Inflammatory macrophage treated with lipopolysaccharide for 4 hours (primary cell): ENCODE measurements at places on chromosomes 12 and 14.

GRCh38 chr12:128458301-128458974 lies 191.5 kb downstream of the TMEM132C start:
- DNase-seq = no peak

GRCh38 chr12:93766796-93767523 lies 89.8 kb downstream of the CRADD start:
- DNase-seq = peak; percentile 79

DNA sequence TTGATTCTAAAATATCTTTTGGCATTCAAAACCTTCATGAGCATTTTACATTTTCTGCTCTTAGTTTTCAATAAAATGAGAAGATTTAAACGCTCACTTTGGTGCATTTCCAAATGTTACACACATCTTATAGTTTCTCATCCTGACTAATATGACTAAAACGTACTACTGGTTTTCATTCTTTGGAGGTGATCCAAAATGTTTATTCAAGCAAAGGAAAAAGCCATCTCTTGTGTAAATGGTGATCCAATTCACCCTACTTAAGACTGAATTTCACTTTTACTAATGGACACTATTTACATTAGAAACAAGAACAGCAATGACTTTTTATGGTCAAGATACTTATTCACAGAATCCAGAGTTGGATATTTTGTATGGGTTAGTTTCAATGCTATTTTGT lies 86.6 kb downstream of the KITLG start:
- DNase-seq = no peak

- DNase-seq = no peak
These were observed 331.4 kb downstream of the TMTC2 start for GRCh38 chr12:83018088-83018487.

GRCh38 chr12:121592320-121592719 lies 11.5 kb upstream of the KDM2B start:
- no peak for DNase-seq

DNA sequence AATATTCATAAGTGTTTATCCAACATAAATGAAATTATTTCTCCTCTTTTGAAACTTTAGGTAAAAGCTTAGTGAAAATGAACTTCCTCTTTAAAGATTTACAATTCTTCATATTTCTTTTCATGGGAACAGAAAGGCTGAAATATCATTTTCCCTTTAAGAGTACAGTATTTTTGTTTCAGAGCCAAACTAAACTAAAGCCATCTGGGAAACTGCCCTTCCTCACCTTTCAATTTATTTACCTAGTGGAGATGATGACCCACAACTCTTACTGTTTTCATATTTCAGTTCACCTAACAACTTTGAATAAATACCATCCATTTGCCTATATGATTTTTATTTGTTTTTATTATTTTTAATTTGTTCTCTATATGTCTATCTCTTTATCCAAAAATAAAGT lies 105.4 kb downstream of the ALX1 start:
- DNase-seq = no peak

- DNase-seq = no peak
These were observed 20.4 kb downstream of the CCDC88C start for GRCh38 chr14:91396959-91397815.

- no peak for DNase-seq
These were observed 51.9 kb downstream of the PRMT8 start for GRCh38 chr12:3542911-3543310.

DNA sequence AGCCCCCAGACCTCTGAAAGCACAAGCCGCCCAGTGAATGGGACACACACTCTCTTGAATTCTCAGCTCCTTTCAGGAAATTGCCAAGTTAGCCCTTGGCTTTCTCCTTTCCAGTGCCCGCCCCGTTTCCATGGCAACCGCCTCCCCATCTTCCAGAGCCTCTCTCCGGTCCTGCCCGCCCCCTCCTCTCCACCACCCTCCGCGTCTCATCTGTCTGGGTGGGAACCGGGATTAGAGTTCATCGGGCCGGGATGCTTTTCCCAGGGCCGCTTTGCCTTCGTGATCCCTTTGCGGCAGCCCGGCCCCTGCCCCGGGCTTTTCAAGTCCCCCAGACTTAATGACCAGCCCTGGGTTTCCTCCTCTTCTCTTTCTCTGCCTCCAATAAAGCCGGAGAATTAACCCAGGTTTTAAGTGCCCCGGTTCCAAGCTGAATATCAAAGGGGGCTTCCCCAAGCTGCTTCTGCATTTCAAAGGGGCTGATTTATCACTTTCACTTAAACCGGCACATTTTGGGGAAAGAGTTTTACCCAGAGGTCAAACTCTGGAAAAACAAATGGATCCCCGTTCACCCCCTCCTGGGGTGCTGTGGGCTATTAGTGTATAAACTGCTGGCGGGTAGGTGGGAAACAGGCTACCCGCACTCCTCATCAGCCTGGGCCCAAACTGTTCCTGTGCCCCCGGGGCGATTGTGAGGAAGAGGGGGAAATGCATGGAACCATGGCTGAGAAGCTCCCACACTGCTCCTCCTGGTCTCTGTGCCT lies 101.7 kb downstream of the ZFP36L1 start:
- DNase-seq = no peak

DNA sequence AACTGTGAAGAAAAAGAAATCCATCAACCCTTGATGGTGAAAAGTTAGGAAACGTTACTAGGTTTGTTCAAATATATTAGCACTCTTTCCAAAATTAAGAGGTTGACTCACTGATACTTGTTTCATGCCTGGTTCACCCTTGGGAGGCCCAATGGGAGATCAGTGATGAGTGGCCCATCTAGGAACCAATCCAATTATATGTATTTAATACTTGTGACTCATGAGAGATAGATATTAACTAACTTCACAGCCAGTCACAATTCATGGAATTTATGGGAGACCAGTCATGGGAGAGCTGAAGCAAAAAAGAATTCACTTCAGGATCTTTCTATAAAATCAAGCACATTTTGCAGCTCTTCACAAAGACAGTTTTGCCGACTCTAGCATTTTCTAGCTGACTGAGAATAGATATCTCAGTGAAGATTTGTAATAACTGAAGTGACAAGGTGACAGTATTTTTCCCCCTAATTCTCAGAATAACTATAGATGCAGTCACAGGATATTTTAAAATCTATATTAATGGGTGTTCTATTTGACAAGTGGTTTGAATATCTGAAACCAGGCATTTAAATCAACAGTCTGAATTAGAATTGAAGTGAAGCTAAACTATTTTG lies 230.2 kb downstream of the EPS8 start:
- no peak for DNase-seq

- DNase-seq = no peak
These were observed 65.3 kb downstream of the PRIMA1 start for GRCh38 chr14:93723001-93723400.

GRCh38 chr12:22333713-22334409 lies 646 bp downstream of the ST8SIA1 start:
- no peak for DNase-seq

GRCh38 chr14:103281496-103282231 lies 52.4 kb upstream of the EIF5 start:
- peak; percentile 64 for DNase-seq

DNA sequence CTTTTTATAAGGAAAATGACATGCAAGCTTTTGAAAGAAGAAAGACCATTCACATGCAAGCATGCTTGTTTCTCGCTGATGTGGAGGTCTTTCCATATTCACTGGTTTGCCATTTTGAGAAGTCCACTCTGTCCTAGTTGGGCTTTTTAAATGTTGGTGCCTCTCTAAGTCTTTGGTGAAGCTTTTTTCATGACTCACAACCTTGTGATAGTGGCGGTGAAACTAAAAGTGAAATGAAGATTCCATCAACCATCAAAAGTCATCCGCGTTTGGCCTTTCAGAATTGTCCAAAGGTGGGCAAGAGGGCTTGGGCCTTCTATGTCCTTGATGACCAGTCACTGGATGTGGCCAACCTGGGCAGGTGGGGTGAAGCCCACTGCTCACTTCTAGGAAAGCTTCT lies 4.3 kb downstream of the LRRC74A start:
- DNase-seq = peak; percentile 89

DNA sequence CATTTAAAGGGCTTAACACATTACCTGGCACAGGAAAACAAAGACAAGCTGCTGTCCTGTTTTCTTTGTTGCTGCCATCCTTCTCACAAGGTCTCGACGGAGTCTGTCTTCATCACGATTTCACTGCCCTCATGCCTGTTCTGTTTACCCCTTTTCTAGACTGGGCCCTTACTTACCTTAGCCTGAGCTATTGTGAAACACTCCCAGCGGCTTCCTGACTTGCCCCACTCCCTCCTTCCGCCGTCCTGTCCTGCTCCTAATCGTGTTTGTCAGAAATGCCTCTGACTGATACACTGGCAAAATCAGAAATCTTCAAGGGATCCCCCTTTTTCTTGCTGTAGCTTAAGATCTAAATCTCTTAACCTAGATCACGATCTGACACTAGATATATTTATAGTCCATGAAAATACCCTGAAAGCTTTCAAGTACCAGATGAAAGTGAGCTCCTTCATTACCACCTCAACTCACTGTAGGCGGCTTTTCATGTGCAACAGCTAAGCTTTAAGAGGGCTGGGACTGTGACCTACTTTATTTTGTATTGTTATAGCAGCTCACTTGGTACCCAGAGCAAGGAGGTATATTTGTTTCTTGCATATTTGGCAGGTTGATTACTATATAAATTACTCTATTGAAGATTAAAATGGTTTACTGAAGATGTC lies 32.1 kb downstream of the TECPR2 start:
- no peak for DNase-seq

DNA sequence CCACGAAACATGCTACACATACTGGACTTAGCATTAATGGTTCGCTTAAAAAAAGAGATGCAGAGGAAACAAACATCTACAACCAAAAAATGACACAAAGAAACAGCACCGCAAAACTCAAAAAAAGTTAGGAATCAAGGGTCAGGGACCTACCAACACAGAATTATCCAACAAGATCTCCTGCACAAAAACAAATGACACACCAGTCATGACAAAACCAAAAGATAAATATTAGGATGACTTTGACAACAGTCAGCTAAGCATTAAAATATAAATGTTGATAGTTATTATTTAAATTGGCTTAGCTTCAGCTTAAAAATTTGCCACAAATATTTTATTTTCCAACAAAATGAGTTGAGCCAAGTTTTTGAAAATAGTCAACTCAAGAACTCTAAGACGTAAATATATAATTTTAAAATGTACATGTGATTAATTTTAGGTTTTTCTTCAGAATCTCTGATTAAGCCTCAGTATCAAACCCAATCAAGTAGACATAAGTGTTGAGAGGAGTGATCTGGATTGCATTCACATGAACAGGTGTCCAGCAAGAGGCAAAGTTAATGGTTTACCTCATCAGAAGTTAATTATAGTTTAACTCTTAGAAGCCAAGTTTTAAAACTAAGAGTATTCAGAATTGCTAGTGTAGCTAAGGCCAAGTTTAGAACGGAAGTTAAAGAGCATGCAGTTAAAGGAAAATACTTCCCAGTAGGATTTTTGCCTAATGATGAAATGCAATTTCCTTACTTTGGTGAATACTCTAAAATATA lies 79.9 kb downstream of the HEATR5A start:
- DNase-seq = no peak

- no peak for DNase-seq
These were observed 39.5 kb downstream of the C14orf132 start for GRCh38 chr14:96078625-96079016.

GRCh38 chr14:50756300-50756699 lies 74.7 kb downstream of the NIN start:
- peak; percentile 49 for DNase-seq

DNA sequence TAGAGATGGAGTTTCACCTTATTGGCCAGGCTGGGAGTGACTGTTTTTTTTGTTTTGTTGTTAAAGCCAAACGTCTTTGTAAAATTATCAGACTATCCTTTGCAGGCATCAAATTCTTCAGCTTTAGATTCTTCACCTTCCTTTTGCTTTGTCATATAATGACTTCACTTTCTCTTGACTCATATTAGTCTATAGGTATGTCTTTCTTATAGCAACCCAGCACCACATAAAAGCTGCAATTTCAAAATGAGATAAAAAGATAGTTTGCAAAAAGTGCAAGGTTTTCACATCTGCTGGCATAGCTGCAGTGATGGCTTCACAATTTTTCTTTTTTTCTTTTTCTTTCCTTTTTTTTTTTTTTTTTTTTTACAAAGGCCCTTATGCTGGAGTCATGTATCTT lies 39.2 kb downstream of the COX16 start:
- DNase-seq = no peak

DNA sequence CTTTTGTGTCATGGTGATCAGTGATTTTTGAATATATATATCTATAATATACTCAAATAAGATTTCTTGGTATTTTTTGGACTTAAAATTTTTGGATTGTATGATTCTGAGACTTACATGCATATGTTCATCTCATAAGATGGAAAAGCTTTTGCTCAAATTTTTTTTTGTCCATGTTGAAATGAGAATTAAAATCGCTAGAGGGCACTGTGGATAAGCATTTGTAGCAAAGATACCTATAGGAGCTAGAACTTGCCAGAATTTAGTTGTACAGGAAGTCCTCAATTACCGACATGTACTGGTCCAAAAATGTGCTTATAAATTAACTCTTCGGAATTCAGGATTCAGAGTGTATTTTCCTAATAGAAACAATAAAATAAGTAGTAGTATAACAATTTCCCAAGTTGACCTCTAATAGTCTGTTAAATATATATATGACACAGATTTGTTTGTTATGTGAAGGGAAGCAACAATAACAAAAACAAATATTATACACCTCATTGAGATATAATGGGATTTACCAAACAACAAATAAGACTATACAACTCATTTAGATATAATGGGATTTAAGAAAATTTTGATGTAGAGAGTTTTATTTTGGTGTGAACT lies 179.6 kb downstream of the TMEM117 start:
- peak; percentile 27 for DNase-seq

DNA sequence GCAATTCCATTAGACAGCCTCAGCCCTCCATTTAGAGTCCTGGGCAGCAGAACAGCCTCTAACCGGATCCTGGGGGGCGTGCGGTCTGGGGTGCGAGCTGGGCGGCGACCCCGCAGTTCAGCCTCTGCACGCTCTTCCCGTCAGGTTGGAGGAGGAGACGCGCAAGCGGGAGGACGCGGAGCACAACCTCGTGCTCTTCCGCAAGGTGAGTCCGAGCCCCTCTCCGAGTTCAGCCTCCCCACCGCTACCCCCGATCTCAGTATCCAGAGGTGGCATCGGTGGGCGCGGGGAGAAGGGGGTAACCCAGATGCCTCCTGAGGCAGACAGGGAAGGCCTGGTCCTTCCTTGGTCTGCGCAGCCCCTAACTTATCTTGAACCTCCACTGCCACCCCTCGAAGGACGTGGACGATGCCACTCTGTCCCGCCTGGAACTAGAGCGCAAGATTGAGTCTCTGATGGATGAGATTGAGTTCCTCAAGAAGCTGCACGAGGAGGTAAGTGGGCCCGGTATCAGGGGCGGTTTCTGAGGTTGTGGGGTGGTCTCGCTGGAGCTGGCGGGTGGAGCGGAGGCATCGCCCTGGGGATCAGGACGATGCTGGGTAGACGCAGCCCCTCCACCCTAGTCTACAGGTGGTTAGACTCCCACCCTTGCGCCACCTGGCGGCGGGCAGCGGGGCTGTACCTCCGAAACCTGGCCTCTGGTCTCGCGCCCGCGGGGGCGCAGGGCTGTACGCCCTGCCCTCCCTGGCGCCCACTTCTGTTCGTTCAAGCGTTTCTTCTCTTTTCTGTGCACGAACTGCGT lies 1.3 kb downstream of the PRPH start:
- peak; percentile 35 for DNase-seq

GRCh38 chr12:80845639-80846038 lies 92.1 kb downstream of the LIN7A start:
- DNase-seq = no peak
